ENCODE measurements at places on chromosomes 11 and 22.

GRCh38 chr11:76208438-76209374 lies 2.4 kb upstream of the WNT11 start:
- DNase-seq = peak; percentile 69

- no peak for DNase-seq
Observed at GRCh38 chr11:12150831-12151382, 40.5 kb downstream of the MICAL2 start.

- no peak for DNase-seq
Observed at GRCh38 chr11:35723913-35724312, 61.3 kb downstream of the TRIM44 start.

DNA sequence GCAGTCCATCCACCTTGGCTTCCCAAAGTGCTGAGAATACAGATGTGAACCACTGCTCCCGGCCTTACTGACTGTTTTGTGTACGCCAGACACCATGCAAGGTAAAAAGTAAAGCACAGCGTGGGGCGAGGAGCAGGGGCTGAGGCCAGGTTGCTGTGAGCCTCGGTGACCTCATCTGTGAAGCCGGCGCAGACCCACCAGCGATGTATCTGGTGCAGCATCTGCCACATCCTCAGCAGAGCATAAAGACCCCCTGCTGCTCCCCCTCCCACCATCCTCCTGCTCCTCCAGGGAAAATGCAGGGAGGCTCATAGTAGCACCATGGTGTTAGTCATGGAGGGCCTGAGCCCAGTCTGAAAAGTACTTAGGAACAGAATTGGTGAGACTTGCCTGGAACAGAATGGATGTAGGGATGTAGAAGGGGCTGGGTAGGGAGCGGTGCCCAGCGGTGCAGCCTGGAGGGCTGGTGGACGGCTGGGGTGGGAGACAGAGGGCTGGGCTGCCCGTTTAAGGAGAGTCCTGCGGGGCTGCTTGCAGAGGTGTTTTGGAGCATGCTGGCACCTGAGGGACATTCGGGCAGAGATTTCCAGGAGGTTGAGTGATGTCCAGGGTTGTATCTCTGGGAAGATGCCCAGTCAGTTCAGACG lies 462.4 kb downstream of the BRD1 start:
- DNase-seq = no peak

GRCh38 chr11:118438314-118438931 lies 2.1 kb downstream of the KMT2A start:
- no peak for DNase-seq

GRCh38 chr22:43017525-43018460 lies 2.8 kb upstream of the PACSIN2 start:
- DNase-seq = no peak
